Left lung (tissue), 14 donors: ENCODE measurements at places on chromosomes 2 and 18.

- no peak for DNase-seq
These were observed 82.3 kb upstream of the NYAP2 start for GRCh38 chr2:225317186-225317585.

DNA sequence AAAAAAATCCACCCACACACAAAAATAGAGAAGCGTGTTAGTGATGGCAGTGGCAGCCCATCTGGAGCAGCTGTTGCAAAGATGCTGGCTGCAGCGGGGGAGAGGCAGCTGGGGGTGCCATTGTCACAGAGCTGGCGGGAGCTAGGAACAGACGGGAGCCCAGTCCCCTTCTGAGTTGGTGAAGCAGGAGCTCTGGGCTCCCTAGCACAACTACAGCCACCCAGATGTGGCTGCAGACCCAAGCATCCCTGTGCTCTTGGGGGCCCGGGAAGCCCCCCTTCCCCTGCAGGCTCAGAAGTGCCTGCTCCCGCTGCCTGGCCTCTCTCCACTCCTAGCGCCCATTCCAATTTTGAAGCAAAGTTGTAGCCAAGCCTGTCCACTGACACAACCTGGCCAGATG, 366.6 kb upstream of the MC4R start:
- DNase-seq: no peak

- no peak for DNase-seq
These were observed 16.8 kb upstream of the TMEM131 start for GRCh38 chr2:98012561-98012991.

GRCh38 chr2:100267751-100268150, 54.5 kb downstream of the LONRF2 start:
- no peak for DNase-seq

GRCh38 chr2:110121592-110121991, 6.0 kb upstream of the MALL start:
- DNase-seq: no peak

- no peak for DNase-seq
These were observed 785.0 kb downstream of the NR4A2 start for GRCh38 chr2:155547571-155547970.

- no peak for DNase-seq
These were observed 900.7 kb upstream of the SOX11 start for GRCh38 chr2:4791488-4791887.
